ENCODE measurements at places on chromosomes 1 and 21.

DNA sequence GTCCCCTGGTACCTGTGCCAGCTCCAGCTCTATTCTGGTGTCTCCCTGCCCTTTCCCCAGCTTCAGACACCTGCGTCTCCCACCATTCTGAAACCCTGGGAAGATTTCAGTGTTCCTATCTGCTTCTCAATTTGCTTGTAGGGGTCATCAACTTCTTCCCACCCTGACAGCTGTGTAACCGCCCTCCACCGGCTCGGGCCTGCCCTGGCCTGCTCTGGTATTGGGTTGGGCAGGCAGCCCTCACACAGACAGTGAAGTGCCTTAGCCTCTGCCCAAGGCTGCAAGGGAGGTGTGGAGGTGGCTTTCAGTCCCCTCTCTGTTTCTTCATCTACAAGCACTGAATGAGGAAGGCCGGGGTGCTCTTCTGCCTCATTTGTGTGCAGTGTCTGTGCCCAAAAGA lies 97.2 kb downstream of the LAMC2 start:
- peaks cover 34% of the 10 kb centered on the region for H3K4me1 ChIP-seq
- H3K4me3 ChIP-seq: no peak overlapping the region
- no peaks in the 10 kb centered on the region for H3K36me3 ChIP-seq
- H3K27me3 ChIP-seq: no peaks in the 10 kb centered on the region

DNA sequence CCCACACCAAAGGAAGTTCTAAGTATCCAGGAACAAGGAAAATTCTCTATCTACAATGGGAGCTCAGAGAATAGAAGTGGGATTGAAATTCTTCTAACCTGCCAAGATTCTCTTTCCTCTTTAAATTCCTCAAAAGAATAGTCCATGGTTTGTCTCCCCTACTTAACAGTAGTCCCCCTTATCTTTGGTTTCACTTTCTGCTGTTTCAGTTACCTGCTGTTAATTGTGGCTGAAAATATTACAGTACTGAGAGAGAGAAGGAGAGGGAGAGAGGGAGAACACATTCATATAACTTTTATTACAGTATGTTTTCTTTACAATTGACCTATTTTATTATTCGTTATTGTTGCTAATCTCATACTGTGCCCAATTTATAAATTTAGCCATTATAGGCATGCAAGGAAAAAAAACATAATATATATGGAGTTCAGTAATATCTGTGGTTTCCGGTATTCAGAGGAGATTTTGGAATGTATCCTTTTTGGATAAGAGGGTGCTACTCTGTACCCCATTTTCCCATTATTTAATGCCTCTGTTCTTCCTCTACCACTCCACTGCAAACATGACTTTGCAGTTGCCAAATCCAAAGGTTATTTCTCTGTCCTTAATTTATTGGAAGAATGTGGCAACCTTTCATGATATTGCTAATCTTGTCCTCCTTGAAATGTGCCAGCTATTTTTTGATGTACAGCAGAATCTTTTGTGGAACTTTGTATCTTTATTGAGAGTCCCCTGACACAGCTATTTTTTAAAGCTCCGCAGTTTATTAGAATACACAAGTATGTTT lies 68.0 kb downstream of the USP25 start:
- no peaks in the 10 kb centered on the region for H3K36me3 ChIP-seq
- no peaks in the 10 kb centered on the region for H3K27me3 ChIP-seq
- H3K4me3 ChIP-seq: no peak overlapping the region
- no peak for DNase-seq

GRCh38 chr1:156815961-156816422 lies 656 bp downstream of the SH2D2A start:
- no peak overlapping the region for H3K27ac ChIP-seq
- H3K36me3 ChIP-seq: no peaks in the 10 kb centered on the region
- H3K27me3 ChIP-seq: peaks cover 2% of the 10 kb centered on the region
- H3K4me3 ChIP-seq: no peak overlapping the region

- no peaks in the 10 kb centered on the region for H3K27me3 ChIP-seq
- H3K4me3 ChIP-seq: no peak overlapping the region
- peaks cover 31% of the 10 kb centered on the region for H3K36me3 ChIP-seq
- no peak overlapping the region for H3K27ac ChIP-seq
- DNase-seq: no peak
Observed at GRCh38 chr1:67408148-67408547, 22.1 kb downstream of the SERBP1 start.

DNA sequence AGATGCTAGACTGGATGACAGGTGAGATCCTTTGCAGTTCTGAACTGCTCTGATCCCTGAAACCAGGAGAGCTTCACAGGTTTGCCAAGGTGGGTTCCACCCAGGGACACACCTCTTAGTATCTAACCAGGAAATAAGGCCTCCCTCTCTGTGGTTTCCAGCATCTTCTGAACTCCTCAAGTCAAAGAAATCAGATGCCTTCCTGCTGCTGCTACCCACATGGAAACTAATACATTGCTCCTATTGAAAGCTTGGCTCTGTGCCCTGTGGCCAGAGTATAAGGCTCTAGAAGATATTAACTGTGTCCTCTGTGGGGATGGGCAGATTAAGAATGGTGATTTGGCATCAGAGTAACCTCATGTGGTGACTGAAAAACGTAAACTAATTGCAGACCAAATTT lies 75.0 kb upstream of the MRPS6 start:
- H3K4me1 ChIP-seq: no peaks in the 10 kb centered on the region
- H3K27me3 ChIP-seq: no peaks in the 10 kb centered on the region
- H3K36me3 ChIP-seq: no peaks in the 10 kb centered on the region
- no peak overlapping the region for H3K4me3 ChIP-seq

- no peak for DNase-seq
- no peaks in the 10 kb centered on the region for H3K36me3 ChIP-seq
- H3K27me3 ChIP-seq: no peaks in the 10 kb centered on the region
- no peak overlapping the region for H3K4me3 ChIP-seq
- no peaks in the 10 kb centered on the region for H3K4me1 ChIP-seq
Observed at GRCh38 chr1:220511179-220511578, 16.8 kb upstream of the MARK1 start.

GRCh38 chr1:184577319-184577718 lies 177.3 kb downstream of the EDEM3 start:
- H3K4me1 ChIP-seq: no peaks in the 10 kb centered on the region
- H3K4me3 ChIP-seq: no peak overlapping the region
- H3K36me3 ChIP-seq: no peaks in the 10 kb centered on the region
- DNase-seq: no peak

- H3K4me3 ChIP-seq: no peak overlapping the region
- peak; percentile 86 for DNase-seq
- peaks cover 17% of the 10 kb centered on the region for H3K4me1 ChIP-seq
- no peaks in the 10 kb centered on the region for H3K36me3 ChIP-seq
Observed at GRCh38 chr1:226763905-226764264, 24.8 kb upstream of the ITPKB start.

- H3K27ac ChIP-seq: peak overlapping the region; percentile 43
- peak; percentile 49 for DNase-seq
- H3K4me3 ChIP-seq: no peak overlapping the region
- peaks cover 9% of the 10 kb centered on the region for H3K4me1 ChIP-seq
Observed at GRCh38 chr1:244672946-244673682, 20.2 kb downstream of the DESI2 start.

- H3K4me3 ChIP-seq: no peak overlapping the region
- H3K36me3 ChIP-seq: peaks cover 3% of the 10 kb centered on the region
- H3K27me3 ChIP-seq: no peaks in the 10 kb centered on the region
- H3K4me1 ChIP-seq: no peaks in the 10 kb centered on the region
Observed at GRCh38 chr1:37844536-37844935, 14.9 kb downstream of the MTF1 start.

GRCh38 chr1:168752171-168752832 lies 23.3 kb upstream of the DPT start:
- no peaks in the 10 kb centered on the region for H3K27me3 ChIP-seq
- peak; percentile 54 for DNase-seq
- H3K4me3 ChIP-seq: no peak overlapping the region
- no peak overlapping the region for H3K27ac ChIP-seq

DNA sequence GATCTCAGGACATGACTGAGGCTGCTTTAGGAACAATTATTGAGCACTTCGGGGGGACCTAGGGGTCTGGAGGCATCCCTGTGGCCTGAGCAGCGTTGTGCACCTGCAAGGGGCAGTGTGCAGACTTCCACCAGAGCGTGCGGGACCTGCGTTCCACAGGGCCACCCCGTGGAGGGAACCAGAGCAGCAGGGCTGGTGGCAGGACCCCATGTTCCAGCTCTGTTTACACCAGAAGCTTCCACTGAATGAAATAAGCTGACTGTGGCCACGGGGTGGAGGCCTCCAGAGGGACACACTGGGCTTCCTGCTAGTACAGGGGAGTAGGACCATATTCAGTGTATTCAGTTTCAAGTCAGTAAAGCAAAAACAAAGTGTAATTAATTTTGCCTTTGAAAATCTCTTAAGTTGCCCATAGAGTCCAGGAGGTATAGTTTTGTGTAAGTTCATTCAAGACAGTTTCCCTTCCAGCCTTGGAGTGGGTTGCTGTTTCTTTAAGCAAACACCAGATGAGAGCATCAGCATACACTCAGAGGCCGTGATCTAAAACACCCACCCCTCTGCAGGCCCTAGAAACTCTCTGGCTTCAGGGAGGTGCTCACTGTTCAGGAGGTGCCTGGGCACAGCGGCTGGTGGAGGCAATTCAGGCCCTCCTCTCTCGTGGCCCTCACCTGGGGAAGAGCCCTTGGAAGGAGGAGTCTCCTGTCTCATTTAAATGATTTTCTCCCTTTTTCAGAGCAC lies 16.6 kb downstream of the SLC1A7 start:
- no peaks in the 10 kb centered on the region for H3K36me3 ChIP-seq
- no peak overlapping the region for H3K4me3 ChIP-seq
- no peak for DNase-seq
- H3K27ac ChIP-seq: no peak overlapping the region
- no peaks in the 10 kb centered on the region for H3K27me3 ChIP-seq

DNA sequence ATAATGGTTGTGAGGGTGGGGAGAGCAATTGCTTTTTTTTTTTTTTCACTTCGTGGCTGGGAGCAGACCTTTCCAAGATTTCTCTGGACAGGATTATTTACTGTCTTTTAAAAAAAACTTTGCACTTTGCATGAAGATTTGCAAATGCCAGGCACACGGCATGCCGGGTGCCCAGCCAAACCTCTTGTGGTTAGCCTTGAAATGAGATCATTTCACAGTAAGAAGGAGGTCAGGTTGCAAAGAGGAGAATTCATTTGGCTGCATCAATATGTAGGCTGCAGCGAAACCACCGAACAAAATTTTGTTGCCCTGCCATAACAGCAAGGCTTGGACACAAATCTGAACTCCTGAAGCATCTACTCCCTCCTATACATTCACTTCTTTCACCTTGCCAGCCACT lies 36.5 kb upstream of the KCND3 start:
- H3K4me3 ChIP-seq: no peak overlapping the region
- no peaks in the 10 kb centered on the region for H3K36me3 ChIP-seq
- H3K4me1 ChIP-seq: peaks cover 3% of the 10 kb centered on the region

DNA sequence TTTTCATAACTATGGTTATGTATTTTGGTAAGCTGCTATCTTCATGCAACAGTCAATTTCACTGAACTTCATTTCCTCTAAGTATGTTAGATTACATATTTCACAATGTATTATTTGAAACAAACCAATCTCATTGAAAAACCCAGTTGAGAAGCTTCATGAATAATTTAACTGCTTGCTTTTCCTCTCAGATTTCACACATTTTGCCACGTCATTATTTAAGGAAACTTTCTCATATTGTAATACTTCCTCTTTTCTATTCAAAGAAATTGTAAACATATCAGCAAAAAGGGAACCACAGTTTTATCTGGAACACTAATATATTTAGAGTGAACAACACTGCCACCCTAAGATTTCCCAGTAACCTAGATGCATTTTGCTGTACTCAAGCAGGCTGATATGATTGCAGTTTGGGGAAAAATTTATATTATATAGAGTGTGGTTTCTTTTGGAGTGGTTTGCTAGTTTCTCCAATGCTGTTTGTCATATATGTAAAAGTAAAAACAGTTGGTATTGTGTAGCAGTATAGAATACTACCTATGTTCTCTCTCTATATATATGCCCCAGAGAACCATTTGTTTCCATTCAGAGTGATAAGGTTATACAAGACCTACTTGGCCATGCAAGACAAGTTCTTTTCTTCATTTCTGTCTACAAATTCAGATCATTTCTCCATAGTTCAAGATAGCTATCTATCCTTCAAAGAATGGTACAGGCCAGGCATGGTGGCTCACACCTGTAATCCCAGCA lies 28.4 kb upstream of the AHCTF1 start:
- no peaks in the 10 kb centered on the region for H3K4me1 ChIP-seq
- no peak overlapping the region for H3K4me3 ChIP-seq
- no peak for DNase-seq
- H3K27me3 ChIP-seq: no peaks in the 10 kb centered on the region
- H3K27ac ChIP-seq: no peak overlapping the region

DNA sequence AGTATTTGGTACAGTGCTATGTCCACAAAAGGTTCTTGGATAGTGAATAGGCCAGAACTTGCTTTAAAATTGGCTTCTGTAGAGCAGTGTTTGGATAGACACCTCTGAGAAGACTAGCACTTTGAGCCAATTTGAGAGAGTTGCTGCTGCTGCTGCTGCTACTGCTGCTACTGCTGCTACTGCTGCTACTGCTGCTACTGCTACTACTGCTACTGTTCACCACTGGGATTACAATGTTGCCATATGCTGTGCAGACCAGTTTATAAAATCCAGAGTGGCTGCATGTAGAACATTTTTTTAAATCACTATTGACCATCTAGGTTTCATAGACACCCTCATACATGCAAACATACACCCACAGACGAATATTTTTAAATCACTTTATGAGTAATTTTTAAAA lies 15.3 kb downstream of the GORAB start:
- H3K27me3 ChIP-seq: no peaks in the 10 kb centered on the region
- no peak overlapping the region for H3K27ac ChIP-seq

GRCh38 chr1:54456921-54457529 lies 50.8 kb upstream of the SSBP3 start:
- H3K36me3 ChIP-seq: no peaks in the 10 kb centered on the region
- no peaks in the 10 kb centered on the region for H3K4me1 ChIP-seq
- H3K4me3 ChIP-seq: no peak overlapping the region
- no peak for DNase-seq
- no peak overlapping the region for H3K27ac ChIP-seq
- no peaks in the 10 kb centered on the region for H3K27me3 ChIP-seq

GRCh38 chr1:86527306-86527705 lies 19.6 kb upstream of the CLCA4 start:
- no peak overlapping the region for H3K4me3 ChIP-seq
- no peaks in the 10 kb centered on the region for H3K4me1 ChIP-seq
- DNase-seq: no peak
- no peaks in the 10 kb centered on the region for H3K27me3 ChIP-seq

DNA sequence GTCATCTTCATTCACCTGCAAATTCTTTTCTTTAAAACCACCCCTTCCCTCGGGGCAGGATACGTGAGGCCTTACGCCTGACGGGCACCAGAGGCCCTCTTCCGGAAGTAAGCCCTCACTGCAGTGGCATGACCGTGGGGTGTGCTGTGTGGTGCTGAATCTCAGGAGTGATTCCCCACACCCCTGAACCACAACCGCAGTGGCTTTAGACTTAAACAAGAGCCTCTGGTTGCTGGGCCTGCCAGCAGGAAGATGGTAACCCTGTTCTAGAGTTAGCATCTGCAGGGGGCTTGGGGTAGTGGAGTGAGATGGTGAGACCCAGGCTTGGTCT lies 12.1 kb downstream of the BSND start:
- H3K36me3 ChIP-seq: no peaks in the 10 kb centered on the region
- H3K27ac ChIP-seq: no peak overlapping the region
- peaks cover 18% of the 10 kb centered on the region for H3K27me3 ChIP-seq
- H3K4me1 ChIP-seq: peaks cover 13% of the 10 kb centered on the region
- DNase-seq: no peak
- H3K4me3 ChIP-seq: no peak overlapping the region

All from astrocyte (in vitro differentiated cells and primary cell).